ENCODE measurements at places on chromosomes 11 and 22.
A peak's percentile ranks its signal among the peaks of the same experiment; 100 is the strongest.

DNA sequence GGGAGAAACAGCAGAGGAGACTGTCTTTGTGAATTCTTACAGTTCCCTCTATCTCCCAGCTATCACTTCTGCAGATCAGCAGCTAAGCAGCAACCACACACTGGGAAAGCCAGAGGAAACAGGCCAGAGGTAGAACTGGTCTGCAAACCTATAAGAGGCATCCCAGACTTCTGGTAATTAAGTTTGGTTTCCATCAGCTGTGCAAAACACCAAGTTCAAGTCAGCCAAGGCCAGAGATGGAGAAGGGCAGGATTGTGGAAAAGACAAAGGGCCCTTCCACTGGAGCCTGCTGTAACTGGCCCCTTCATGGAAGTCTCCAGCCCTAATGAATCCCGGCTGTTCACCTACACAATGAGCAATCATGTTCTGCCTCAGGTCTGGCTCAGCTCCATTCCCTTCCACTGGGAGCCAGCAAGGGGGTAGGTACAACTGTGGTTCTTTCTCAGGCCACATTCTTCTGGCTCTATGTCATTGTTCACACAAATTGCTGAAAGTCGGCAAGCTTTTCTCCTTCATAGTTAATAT, 4.6 kb upstream of the PAMR1 start:
- DNase-seq = no peak

GRCh38 chr11:18522388-18522787, 4.4 kb downstream of the TSG101 start:
- no peak for DNase-seq

DNA sequence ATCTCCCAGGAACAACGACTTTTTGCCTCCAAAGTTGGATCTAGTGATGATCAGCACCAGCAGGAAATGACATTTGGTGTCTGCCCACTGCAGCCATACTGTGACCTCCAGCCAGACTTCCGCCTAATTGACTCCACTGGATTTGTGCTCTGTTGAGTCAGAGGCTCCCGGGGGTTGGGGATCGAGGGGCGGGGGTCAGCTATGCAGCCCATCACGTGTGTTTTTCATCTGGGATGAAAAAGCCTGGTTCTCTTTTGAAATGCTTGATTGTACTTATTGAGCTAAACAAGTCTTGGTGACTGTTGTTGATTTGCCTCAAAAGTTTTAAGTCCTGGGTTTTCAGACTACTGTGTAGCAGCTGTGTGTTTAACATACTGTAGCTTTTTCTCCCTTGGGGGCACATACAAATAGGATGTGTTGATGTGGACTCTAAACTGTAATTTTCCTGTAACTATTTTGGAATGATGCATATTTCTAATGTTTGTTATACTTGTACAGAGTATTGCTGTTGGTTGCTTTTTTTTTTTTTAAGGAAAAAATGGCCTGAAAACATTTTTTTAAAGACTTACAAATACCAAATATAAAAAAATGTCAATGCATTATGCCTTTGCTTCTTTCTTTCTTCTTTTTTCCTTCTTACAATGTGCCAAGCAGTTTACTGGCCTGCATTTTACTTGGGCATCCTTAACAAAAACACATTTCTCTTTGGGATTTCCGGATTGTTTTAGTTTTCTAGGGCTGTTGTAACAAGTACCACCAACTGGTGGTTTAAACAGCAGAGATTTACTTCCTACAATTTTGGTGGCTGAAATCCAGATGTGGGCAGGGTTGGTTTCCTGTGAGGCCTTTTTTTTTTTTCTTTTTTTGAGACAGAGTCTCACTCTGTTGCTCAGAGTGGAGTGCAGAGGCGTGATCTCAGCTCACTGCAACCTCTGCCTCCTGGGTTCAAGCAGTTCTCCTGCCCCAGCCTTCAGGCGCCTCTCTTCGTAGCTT, 46.1 kb upstream of the OR4B1 start:
- DNase-seq = no peak

- DNase-seq = no peak
Measured at GRCh38 chr11:62497132-62497801, 49.3 kb downstream of the AHNAK start.

- no peak for DNase-seq
Measured at GRCh38 chr22:49947296-49947622, 13.3 kb upstream of the PIM3 start.

DNA sequence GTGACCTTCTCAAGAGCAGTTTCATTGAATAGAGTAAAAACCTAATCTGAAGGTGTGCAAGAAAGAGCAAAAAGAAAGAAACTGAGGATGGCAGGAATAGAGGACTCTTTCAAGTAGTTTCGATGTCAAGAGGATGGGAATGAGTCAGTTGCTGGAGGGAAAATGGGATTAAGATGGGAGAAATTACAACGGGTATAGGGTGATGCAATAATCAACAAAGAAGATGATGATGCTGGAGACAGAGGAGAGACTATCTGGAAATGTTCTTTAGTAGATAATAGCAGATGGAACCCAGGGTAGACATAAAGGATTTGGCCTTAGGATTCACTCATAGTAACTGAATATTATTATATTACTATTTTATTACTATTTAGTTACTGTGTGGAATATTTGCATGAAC, 189.4 kb downstream of the GRIA4 start:
- DNase-seq = no peak

DNA sequence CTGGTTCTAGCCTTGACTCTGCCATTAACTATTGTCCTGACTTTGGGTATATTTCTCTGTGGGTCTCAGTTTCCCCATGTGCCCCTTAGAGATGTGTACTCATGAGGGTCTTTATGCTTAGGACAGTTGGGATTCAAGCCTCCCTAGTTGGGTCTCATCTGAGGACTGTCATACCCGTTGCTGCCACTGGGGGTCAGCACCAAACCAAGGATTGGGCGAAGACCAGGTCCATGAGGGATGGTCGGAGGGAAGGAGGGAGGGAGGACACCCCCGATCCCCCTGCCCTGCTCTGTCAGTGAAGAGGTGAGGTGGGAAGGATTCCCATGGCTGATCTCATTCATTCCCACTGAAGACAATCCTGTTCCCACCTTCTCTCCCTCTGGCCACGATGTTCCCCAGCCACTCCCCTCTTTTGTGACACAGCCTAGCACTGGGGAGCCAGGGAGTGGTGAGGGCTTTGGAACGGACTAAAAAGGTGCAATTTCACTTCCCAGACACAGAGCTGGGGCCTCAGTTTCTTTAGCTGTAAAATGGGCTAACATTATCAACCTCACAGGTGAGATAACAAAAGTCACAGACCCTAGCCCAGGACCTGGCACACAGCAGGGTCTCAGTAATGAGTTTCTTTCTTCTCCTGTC, 12.4 kb upstream of the KLHL35 start:
- DNase-seq = peak; percentile 29

DNA sequence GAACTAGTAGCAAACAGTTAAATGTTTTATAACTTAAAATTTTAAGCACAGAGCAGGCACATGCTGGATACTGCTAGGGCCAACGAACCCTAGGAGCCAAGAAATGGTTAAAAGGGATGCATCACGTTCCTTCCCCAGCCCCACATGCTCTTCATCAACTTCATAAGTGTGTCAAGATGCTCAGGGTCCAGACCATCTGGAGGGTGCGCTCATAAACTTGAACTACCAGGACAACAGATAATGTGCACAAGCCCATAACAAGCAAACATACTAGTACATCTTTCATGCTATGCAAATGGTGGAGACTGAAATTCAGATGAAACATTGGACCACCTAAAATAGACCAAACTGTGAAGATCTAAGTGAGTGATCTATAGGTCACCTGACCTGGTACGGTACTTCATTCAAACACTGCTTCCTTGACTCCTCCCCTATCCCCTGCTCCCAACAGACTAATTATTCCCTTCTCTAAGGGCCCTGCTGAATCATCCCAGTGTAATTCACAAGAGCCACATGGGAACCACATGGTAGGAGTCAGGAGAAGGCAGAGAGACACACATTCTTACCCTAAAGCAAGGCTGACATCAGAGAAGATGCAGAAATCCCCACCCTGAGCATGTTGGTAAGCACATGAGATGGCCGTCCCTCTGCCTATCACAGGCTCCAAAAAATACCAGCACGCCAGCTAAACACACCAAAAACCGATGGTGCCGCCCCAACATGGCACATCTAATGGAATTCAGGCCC, 83.9 kb downstream of the ETS1 start:
- no peak for DNase-seq

DNA sequence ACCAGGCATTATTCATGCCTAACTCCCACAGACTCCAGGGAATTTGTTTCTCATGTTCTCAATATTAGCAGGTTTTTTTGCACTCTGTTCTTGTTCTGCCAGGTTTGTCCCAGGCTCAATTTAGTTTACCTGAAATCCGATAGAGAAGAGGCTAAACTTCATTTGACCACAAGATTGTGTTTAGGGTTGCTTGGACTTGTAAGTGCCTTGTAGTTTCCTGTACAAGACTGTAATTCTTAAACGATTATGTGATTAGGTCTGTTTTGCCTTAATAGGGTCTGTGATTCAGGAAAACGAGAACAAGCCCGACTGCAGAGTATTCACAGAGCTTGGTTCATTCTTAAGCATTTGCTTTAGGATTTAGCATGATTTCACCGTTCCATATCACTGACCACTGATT, 1.8 kb downstream of the PRSS23 start:
- DNase-seq = no peak

GRCh38 chr11:116262370-116262769, 510.4 kb downstream of the BUD13 start:
- DNase-seq = no peak

DNA sequence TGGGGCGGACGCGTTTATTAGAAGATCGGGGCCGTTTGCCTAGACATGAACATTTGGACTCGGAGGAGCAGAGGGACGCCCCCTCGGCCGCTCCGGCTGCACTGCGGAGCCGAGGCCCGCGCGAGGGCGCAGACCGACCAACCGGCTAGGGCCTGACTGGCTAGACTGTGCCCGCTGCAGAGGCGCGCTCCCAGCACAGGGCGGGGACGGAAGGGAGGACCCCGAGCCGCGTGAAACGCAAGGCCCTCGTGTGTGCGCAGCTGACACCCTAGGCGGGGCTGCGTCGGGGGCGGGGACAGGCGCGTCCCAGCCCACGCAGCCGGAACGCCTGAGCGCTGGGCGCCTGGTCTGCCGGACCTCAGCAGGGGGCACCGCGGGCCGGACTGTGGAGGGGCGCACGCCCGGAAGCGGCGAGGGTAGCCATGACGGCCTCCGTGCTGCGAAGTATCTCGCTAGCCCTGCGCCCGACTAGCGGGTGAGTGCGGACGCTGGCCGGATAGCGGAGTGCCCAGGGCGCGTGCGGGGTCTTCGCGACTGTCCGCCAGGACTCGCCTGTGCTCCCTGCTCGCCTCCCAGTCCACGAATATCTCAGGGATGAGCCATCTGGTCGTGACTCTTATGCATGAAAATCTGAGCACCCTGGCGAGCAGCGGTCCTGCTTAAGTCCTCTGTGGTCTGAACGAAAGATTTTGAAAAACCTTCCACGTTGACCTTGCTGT, at the start of gene MRPL40:
Gene MRPL40 (plus strand): TSS at position 413 of the 719 bp plus-strand sequence. CDS start 10 bp downstream, at position 423.
- peak; percentile 95 for DNase-seq

DNA sequence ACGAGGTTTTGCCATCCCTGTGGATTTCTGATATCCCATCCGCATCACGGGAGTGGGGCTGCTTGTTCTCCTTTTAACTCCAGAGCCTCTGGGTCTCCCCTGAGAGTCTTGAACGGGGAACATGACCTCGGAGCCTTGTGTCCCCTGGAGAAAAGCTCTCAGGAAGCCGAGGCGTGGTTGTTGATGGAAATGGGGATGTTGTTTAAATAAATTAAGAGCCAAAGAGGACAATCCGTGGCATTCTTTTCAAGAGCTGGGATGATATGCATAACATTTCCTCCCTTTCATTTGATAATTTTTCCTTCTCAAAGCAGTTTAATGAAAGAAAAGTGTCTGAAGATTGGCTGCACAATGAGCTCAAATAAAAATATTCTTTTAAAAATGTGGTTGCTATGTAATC, 14.2 kb downstream of the TSPAN18 start:
- DNase-seq = no peak

- no peak for DNase-seq
Measured at GRCh38 chr11:32315121-32315520, 120.2 kb downstream of the WT1 start.

- no peak for DNase-seq
Measured at GRCh38 chr22:50190941-50191741, 5.4 kb downstream of the TRABD start.

DNA sequence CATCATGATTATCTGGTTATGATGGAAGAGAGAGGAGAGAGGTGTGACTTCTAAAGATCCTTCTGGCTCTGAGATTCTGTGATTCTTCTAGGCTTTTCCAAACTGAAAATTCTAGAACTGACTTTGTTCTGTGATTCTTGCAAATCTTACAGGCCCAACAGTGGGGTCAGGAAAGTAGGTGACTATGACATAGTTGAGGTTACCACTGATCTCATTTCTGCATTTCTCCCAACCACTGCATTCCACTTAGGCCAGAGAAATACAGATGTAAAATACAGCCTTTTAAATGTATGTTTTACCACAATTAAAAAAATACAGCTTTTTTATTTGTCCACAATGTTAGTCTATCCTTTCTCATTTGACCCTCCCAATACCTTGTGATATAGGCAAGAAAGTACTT, 83.7 kb downstream of the STIM1 start:
- DNase-seq = no peak

GRCh38 chr22:17167486-17167885, 8.4 kb upstream of the HDHD5 start:
- no peak for DNase-seq

DNA sequence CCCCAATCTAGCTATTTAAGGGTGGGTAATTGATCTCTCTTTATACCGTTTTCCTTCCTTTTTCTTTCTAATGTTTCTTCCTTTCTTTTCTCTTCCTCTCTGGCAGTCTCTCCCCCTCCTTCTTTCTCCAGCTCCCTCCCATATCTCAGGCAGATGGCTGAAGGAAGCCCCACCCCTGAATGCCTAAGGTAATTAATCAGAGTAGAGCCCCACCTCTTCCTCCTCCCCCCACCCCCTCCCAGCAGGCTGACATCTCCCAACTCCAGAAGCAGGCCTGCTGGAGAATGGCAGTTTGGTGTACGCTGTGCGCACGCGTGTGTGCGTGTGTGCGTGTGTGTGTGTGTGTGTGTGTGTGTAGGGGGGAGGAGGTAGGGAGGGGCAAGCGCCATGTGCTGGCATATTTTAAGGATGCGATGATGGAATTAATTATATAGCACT, 122.6 kb downstream of the APOL5 start:
- DNase-seq = peak; percentile 98

DNA sequence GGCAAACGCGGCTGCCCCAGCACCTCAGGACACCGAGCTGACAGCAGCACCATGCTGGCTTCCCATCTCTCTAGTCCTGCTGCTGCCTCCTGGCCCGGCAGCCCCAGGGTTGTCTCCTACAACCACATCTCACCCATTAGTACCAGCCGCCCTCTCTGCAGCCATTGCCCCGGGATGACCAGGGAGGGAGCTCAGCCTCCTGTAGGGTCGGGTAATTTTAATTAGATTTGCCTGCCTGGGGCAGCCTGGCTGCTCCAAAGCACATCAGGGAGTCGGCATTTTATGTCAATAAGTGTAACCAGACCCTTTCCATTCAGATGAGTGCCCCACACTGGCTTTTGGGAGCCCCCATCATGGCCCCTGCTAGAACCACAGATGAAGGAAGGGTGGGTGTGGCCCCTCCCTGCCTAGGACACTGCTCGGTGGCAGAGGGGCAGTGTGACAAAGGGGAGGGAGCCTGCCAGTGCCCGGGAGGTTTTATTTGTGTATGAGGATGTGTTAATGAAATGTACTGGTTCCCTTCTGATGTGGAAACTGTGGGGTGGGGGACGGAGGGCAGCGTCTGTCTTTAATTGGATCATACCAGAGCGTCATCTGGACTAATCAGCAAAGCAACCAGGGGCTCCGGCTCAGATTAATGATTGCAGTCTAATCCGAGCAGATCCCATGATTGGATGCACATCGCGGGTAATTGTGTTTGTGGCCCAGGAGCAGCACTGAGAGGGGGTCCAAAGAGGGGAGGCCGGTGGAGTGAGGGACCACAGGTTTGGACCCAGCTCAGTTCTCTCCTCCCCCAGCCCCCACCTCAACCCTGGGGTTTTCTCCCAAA, 125.3 kb downstream of the FEZ1 start:
- peak; percentile 17 for DNase-seq
